ENCODE measurements at places on chromosomes 16 and 17.

- no peak for DNase-seq
These were observed 911 bp upstream of the ITGA2B start for GRCh38 chr17:44390250-44390870.

- no peak for DNase-seq
These were observed 33.7 kb upstream of the TNRC6C start for GRCh38 chr17:77924757-77925336.

DNA sequence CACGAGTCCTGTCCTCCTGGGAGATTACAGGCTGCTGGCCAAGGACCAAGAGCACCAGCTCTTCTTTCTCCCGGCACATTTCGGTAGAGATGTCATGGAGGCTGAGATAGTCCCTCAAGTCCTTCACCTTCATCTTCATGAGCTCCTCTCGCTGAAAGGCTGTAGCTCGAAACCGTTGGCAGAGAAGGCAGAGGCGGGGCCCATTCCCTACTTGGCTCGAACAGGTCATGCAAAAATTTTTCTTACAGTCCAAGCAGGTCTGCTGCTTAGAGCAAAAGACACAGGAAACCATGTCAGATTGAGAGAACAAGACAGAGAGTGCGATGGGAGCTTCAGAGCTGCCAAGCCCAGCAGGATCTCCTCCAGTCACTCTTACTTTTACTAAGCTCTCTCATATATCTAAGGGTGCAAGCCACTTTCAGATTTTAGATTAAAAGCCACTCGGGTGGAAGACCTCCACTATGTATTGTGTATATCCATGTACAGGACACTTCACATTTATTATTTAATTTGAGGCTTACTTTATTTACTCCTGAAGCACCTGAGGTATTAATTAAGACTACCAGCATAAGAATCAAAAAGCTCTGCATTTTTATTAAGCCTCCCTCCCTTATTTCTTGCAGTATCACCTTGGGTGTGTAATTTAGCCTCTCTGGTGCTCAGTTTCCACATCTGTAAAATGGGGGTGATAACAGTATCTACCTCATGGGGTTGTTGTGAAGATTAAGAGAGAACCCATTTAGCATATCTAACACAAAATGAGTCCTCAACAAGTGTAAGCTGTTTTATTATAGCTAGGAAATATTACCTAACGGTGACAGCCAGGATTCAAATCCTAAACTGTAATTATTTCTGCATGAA is 41.4 kb downstream of the LIG3 start:
- DNase-seq, result no peak

DNA sequence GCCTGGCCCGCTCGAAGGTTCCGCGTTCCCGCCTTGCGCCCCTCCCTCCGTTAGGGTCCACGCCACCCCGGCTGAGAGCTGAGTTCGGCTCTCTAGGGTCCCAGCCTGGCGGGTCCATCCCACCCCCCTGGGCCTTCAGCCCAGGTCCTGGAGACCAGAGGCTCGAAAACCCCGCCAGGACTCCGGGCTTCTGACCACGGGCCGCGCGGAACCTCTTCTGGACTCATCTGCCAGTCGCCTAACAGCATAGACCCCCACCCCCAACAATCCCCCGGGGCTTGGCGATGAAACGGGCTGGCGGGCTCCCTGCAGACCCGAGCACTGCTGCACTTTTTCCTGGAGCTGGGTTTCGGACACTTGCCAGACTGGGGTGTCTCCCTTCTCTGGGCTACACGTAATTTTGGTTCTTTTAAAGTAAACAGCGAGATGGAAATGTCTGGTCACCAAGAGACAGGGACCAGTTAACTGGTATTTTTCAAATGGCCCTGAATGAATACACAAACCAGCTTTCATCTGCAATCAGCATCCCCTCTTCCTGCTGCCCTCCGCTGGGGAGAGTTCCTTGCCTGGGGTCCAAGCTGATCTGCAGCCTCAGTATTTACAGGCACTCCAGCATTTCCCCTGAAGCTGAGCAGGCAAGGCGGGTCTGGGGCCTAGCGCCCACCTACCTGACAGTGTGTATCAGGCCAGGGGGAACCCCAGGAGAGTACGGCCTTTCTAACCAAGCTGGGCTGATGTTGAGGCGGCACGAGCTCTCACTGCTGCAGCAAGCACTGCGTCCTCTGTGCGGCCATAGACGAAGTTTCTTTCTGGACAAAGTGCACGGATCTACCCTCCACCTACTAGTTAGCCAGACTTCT is 639 bp upstream of the TRIM65 start:
- no peak for DNase-seq

GRCh38 chr16:85628645-85629044 is 15.5 kb downstream of the GSE1 start:
- no peak for DNase-seq
